ENCODE measurements at places on chromosomes 3 and 15.

- H3K4me1 ChIP-seq, result peaks cover 15% of the 10 kb centered on the region
- no peaks in the 10 kb centered on the region for H3K27me3 ChIP-seq
- DNase-seq, result no peak
Measured at GRCh38 chr15:48435321-48435720, 104.1 kb downstream of the DUT start.

DNA sequence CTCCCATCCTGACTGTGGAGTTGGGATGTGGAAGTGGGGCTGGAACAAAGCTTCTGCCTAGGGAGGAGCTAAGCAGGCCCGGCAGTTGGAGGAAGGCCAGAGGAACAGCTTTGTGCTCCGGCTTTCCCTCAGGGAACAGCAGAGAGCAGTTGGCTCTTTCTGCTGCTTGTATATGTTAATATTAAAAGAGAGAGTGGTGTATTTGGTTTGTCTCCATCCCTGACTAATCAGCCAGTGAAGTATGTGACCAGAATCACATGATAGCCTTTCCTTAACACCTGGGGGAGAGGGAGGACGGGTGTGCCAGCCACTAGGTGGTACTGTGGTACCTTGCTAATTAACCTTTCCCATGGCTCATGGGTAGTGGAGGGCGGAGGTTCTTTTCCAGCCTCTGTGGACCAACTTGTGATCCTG lies 10.0 kb downstream of the EIF2B5 start:
- H3K4me3 ChIP-seq, result no peak overlapping the region
- no peak for DNase-seq
- H3K27me3 ChIP-seq, result no peaks in the 10 kb centered on the region
- no peaks in the 10 kb centered on the region for H3K4me1 ChIP-seq
- H3K27ac ChIP-seq, result peak overlapping the region; percentile 29

- peaks cover 9% of the 10 kb centered on the region for H3K36me3 ChIP-seq
- H3K27ac ChIP-seq, result peak overlapping the region; percentile 84
- peaks cover 52% of the 10 kb centered on the region for H3K4me1 ChIP-seq
- peak overlapping the region; percentile 56 for H3K4me3 ChIP-seq
- DNase-seq, result no peak
Measured at GRCh38 chr15:60116456-60117089, 112.5 kb downstream of the FOXB1 start.

GRCh38 chr15:45664451-45664850 lies 29.6 kb downstream of the SQOR start:
- no peak for DNase-seq
- H3K36me3 ChIP-seq, result no peaks in the 10 kb centered on the region
- H3K27me3 ChIP-seq, result peaks cover 4% of the 10 kb centered on the region
- H3K27ac ChIP-seq, result no peak overlapping the region
- no peak overlapping the region for H3K4me3 ChIP-seq

DNA sequence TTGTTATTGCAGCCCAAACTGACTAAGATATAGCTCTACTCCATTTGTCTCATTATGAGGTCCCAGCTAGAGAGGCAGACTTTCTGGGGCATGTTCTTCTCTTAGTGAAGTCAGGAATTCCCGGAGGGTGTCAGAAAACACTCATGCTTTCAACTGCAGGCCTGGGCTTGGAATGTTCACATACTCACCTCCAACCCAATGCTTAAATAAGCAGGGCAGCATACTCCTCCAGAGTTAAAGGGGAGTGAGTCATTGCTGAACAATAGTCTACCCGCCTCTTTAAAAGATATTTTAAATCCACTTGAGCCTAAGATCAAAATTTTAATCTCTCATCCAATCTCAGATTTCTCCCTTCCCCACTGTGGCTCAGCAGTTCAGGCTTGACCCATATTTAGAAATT lies 167.8 kb upstream of the DPH6 start:
- no peak overlapping the region for H3K4me3 ChIP-seq
- DNase-seq, result no peak
- no peak overlapping the region for H3K27ac ChIP-seq
- peaks cover 8% of the 10 kb centered on the region for H3K36me3 ChIP-seq

DNA sequence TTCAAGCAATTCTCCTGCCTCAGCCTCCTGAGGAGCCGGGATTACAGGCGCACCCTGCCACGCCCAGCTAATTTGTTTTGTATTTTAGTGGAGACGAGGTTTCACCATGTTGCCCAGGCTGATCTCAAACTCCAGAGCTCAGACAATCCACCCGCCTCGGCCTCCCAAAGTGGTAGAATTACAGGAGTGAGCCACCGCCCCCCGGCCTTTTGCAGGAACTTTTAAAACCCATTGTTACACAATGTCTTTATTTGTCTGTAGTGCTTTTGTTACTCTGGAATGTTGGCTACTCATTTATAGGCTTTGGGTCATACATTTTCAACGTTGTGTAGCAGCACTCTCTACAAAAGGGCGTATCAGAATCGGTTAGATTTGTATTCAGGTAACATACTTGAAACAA lies 499.1 kb downstream of the ROBO2 start:
- DNase-seq, result no peak
- no peak overlapping the region for H3K4me3 ChIP-seq
- H3K27me3 ChIP-seq, result no peaks in the 10 kb centered on the region
- H3K4me1 ChIP-seq, result peaks cover 15% of the 10 kb centered on the region
- H3K36me3 ChIP-seq, result peaks cover 5% of the 10 kb centered on the region

DNA sequence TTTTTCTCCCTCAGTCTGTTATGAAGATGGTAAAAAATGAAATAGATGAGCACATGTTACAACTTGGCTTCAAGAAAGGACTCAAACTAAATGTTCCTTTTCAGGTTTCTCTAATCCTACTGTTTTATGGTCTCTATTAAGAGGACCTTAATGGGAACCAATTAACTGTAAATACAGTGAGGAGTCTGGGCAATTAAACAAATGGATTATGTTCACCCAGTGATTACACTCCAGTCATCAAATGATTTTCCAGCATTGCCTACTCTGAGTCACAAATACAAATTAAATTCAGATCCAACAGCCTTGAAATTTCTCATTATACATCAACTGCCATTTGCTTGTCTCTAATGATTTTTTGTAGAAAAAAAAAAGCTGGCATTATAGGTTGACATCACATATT lies 129.2 kb downstream of the NEK10 start:
- H3K27me3 ChIP-seq, result no peaks in the 10 kb centered on the region
- H3K36me3 ChIP-seq, result no peaks in the 10 kb centered on the region

DNA sequence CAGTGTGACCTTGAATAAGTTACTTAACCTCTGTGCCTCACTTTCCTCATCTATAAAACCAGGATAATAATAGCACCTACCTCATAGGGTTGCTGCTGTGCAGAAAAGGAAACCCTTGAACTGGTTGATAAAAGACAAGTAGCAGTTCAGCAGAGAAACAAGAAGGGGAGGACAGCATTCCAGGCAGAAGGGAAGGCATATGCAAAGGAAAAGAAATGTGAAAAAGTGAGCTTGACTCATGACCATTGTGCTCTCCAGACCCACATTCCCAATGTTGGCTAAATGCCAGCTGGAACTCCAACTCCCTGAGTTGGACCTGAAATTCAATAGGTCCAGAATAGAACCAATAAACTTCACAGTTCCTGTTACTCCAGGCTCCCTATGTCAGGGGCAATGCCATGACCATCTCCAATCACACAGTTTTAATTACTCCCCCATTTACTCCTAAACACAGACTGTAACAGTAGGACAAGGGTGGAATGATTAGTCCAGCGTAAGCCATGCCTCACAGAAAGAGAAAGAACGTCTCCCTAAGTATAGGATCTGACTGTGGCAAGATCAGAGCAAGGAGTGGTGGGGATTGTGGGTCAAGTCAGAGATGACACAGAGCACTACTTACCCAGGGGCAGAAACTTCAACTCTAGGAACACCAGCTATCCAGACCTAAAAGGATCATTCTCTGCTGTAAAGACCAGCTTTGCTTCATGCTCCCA lies 26.9 kb downstream of the PRKAR2A start:
- no peaks in the 10 kb centered on the region for H3K27me3 ChIP-seq
- H3K36me3 ChIP-seq, result peaks cover 4% of the 10 kb centered on the region
- no peak for DNase-seq
- no peak overlapping the region for H3K27ac ChIP-seq
- no peak overlapping the region for H3K4me3 ChIP-seq

- H3K36me3 ChIP-seq, result peaks cover 6% of the 10 kb centered on the region
- no peak for DNase-seq
- H3K27me3 ChIP-seq, result peaks cover 23% of the 10 kb centered on the region
- H3K4me1 ChIP-seq, result peaks cover 68% of the 10 kb centered on the region
- peak overlapping the region; percentile 84 for H3K4me3 ChIP-seq
Measured at GRCh38 chr15:43516801-43517353, 531 bp upstream of the MAP1A start.

DNA sequence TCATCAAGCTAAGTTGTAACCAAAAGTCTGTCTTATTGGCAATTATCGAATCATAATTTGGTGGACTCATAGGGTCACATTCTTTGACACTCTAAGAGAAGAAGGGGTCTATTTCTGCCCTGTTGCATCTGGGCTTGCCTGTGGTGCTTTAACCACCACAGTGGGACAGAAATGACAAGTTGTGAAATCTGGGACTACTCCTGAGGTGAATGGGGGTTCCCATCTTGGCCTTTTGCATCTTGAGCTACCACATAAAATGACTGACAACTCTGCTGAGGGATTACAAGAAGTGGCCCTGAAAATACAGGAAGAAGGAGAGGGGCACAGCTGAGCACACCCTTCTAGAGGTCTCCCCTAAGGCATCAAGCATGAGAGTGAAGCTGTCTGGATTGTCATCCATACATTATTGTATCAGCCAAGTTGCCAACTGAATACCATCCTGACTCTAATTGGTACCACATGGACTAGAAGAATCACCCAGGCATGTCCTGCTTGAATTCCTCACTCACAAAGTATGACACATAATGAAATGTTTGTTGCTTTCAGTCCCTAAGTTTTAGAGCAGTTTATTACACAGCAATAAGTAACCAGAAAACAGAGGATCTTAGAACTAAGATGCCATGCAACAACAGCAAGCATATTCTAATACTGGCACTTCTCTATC lies 306.5 kb downstream of the ROBO1 start:
- no peak overlapping the region for H3K4me3 ChIP-seq
- no peaks in the 10 kb centered on the region for H3K36me3 ChIP-seq
- no peak for DNase-seq
- H3K4me1 ChIP-seq, result no peaks in the 10 kb centered on the region
- no peaks in the 10 kb centered on the region for H3K27me3 ChIP-seq
- H3K27ac ChIP-seq, result no peak overlapping the region

- H3K27ac ChIP-seq, result no peak overlapping the region
- no peaks in the 10 kb centered on the region for H3K4me1 ChIP-seq
- DNase-seq, result no peak
- no peaks in the 10 kb centered on the region for H3K27me3 ChIP-seq
- H3K36me3 ChIP-seq, result no peaks in the 10 kb centered on the region
Measured at GRCh38 chr3:33360136-33360825, 79.9 kb downstream of the UBP1 start.

GRCh38 chr3:50089609-50089945 lies 858 bp downstream of the RBM5 start:
- peaks cover 26% of the 10 kb centered on the region for H3K4me1 ChIP-seq
- peaks cover 49% of the 10 kb centered on the region for H3K36me3 ChIP-seq
- H3K27me3 ChIP-seq, result peaks cover 3% of the 10 kb centered on the region
- H3K4me3 ChIP-seq, result peak overlapping the region; percentile 99
- peak overlapping the region; percentile 94 for H3K27ac ChIP-seq

- no peak overlapping the region for H3K4me3 ChIP-seq
- no peak overlapping the region for H3K27ac ChIP-seq
- no peak for DNase-seq
- peaks cover 8% of the 10 kb centered on the region for H3K27me3 ChIP-seq
- no peaks in the 10 kb centered on the region for H3K36me3 ChIP-seq
Measured at GRCh38 chr15:98164571-98164970, 204.1 kb downstream of the ARRDC4 start.

GRCh38 chr3:135991621-135992020 lies 26.1 kb downstream of the PPP2R3A start:
- H3K27me3 ChIP-seq, result no peaks in the 10 kb centered on the region
- no peak for DNase-seq
- no peak overlapping the region for H3K27ac ChIP-seq
- H3K4me3 ChIP-seq, result no peak overlapping the region

DNA sequence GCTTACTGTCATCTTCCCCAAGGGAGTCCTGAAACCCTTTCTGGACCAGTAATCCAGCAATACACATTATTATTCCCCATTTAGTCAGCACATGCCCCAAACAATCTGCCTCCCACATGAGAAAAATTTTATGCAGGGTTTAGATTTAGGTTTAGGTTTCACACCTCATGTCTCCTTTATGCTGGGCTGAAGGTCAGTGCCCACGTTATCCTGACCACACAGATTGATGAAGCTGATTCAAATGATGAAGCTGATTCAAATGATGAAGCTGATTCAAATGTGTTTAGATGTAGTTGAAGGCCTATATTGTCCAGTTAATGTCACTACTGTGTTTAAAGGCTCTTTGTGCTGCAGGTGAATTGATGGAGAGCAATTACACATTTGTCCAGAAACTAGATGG lies 18.1 kb upstream of the ZBED2 start:
- no peak for DNase-seq
- H3K4me1 ChIP-seq, result peaks cover 18% of the 10 kb centered on the region
- no peaks in the 10 kb centered on the region for H3K36me3 ChIP-seq
- H3K27me3 ChIP-seq, result no peaks in the 10 kb centered on the region

GRCh38 chr15:79028411-79028964 lies 62.1 kb downstream of the RASGRF1 start:
- peaks cover 32% of the 10 kb centered on the region for H3K27me3 ChIP-seq
- peak; percentile 67 for DNase-seq
- H3K36me3 ChIP-seq, result no peaks in the 10 kb centered on the region

GRCh38 chr3:65809641-65810150 lies 229.0 kb downstream of the MAGI1 start:
- H3K4me3 ChIP-seq, result no peak overlapping the region
- no peak for DNase-seq
- H3K27ac ChIP-seq, result peak overlapping the region; percentile 10
- H3K36me3 ChIP-seq, result peaks cover 36% of the 10 kb centered on the region
- H3K27me3 ChIP-seq, result peaks cover 4% of the 10 kb centered on the region

GRCh38 chr15:91968610-91969009 lies 115.1 kb downstream of the SLCO3A1 start:
- peaks cover under 1% of the 10 kb centered on the region for H3K36me3 ChIP-seq
- peaks cover 28% of the 10 kb centered on the region for H3K27me3 ChIP-seq
- no peak overlapping the region for H3K27ac ChIP-seq
- H3K4me3 ChIP-seq, result no peak overlapping the region
- no peak for DNase-seq

- H3K4me3 ChIP-seq, result no peak overlapping the region
- DNase-seq, result no peak
- peaks cover 6% of the 10 kb centered on the region for H3K4me1 ChIP-seq
- H3K27me3 ChIP-seq, result peaks cover 2% of the 10 kb centered on the region
Measured at GRCh38 chr3:124510290-124510689, 220.0 kb upstream of the UMPS start.

GRCh38 chr3:195450731-195451229 lies 8.0 kb upstream of the ACAP2 start:
- peaks cover 38% of the 10 kb centered on the region for H3K4me1 ChIP-seq
- no peaks in the 10 kb centered on the region for H3K27me3 ChIP-seq
- H3K36me3 ChIP-seq, result peaks cover 5% of the 10 kb centered on the region
- no peak overlapping the region for H3K4me3 ChIP-seq
- peak; percentile 5 for DNase-seq

Data from nephron progenitor cell (in vitro differentiated cells).